Activated CD4-positive, alpha-beta T cell treated with anti-CD3 and anti-CD28 coated beads, Interleukin-2, amount 50 U/mL, for 24 hours (primary cell): ENCODE measurements at places on chromosomes 16 and 17.

DNA sequence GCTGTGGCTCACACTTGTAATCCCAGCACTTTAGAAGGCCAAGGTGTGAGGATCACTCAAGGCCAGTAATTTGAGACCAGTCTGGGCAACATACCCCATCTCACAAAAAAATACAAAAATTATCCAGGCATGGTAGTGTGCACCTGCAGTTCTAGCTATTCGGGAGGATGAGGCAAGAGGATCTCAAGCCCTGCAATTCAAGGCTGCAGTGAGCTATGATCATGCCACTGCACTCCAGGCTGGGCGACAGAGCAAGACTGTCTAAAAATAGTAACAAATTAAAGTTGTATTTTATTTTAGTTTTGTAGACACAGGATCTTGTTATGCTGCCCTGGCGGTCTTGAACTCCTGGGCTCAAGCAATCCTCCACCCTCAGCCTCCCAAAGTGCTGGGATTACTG is 18.2 kb downstream of the USP31 start:
- DNase-seq: no peak

GRCh38 chr17:36661688-36662087 is 60.3 kb downstream of the MRM1 start:
- no peak for DNase-seq

DNA sequence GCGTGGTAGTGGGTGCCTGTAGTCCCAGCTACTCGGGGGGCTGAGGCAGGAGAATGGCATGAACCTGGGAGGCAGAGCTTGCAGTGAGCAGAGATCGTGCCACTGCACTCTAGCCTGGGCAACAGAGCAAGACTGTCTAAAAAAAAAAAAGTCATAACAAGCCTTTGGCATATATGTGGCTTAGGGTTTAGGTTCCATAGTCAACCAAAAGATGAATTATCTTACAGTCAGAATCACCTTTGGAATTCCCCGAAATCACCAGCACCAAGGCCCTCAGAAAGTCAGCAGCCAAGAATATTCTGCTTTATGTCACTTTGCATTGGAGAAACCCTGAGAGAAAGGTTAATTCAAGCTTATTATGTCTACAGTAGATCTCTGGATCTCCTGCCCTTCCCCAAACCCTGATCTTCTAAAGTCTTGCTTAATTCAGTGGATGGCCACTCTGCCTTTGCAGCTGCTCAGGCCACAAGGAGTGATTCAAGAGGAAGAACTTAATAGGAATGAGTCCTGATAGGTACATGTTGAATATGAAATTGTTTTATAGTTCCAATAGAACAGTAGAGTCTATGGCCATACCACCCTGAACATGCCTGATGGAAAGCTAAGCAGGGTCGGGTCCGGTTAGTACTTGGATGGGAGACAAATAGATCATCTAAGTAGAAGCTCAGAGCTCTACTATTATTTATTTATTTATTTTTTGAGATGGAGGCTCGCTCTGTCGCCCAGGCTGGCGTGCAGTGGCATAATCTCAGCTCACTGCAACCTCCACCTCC is 196.0 kb upstream of the CACNG5 start:
- DNase-seq: no peak

GRCh38 chr17:65446838-65447526 is 114.5 kb downstream of the AXIN2 start:
- DNase-seq: no peak

DNA sequence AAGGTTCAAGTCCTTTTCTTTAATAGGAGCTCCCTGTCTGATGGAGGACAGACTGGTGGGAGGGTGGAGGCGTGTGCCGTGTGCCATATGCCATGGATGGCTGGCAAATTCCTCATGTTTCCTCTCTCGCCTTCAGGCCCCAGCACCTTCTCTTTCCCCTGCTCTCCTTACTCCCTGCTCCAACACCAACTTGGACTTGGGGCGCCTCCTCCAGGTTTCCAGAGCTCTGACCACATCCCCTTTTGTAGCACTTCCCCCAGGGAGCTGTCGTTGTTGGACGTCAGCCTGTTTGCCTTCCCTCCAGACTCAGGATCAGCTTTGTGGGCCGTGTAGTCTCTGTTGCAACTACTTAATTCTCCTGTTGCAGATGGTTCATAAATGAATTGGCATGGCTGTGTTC is 30.7 kb downstream of the TMC7 start:
- DNase-seq: no peak

DNA sequence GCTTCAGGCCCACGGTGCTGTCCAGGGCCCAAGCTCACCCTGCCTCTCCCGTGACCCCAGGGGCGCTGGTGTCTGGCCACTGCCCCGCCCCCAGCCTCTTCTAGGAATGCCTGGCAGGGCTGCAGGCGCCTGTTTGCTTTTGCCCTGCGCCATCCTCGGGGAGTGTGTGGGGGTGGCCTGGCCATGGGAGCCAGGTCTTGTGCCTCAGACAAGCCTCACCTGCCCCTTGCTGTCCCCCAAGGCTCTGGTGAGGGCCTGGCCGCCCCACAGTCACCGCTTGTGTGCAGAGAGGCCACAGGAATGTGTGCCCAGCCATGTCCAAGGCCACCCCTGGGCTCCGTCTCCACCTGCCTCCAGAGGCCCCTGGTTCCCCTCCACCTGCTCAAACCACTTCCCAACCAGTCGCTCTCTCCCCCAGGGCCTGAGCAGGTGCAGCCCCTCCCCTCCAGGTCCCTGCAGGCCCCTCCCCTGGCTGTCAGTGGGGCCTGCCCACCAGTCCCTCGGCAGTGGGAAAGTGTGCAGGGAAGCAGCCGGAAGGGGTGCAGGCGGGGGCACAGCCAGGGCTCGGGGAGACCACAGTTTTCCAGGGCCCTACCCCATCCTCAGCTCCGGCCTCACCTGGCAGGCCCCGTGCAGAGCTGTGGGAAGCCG is 841 bp upstream of the IGFALS start:
- DNase-seq: no peak

DNA sequence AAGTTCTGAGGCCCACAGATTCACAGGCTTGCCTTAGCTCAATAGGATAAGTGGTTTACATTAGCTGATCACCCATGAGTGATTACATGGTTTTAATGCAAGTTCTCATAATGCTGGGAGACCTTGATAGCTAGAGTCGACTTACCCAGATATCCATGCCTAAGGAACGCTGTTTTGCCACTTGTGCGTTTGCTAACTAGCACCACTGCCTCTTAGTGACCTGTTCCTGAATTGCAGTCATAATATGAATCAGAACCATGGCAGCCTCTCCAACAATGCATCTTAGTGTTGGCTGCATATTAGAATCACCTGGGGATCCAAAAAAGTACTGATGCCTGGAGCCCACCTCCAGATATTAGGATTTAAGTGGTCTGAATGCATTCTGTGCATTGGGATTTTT is 251.1 kb upstream of the CDH5 start:
- DNase-seq: no peak

DNA sequence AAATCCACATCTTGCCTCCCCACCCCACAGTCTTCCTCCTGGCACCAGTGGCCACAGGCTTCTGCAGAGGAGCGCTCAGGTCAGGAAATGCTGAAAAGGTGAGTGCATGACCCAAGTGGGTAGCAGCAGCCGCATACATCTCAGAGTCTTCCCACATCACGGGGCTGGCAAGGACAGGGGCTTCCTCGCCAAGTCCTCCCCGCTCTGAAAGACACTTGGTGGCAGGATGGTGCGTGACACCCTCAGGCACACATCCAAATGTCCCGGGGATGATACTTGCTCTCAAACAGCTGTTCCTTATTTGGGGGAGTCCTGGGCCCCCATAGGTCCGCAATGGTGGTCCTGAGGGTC is 8.8 kb upstream of the SLC16A5 start:
- no peak for DNase-seq

- peak; percentile 68 for DNase-seq
Observed at GRCh38 chr17:81487487-81488275, 24.9 kb downstream of the ACTG1 start.
